ENCODE measurements at places on chromosomes 3 and 15.

DNA sequence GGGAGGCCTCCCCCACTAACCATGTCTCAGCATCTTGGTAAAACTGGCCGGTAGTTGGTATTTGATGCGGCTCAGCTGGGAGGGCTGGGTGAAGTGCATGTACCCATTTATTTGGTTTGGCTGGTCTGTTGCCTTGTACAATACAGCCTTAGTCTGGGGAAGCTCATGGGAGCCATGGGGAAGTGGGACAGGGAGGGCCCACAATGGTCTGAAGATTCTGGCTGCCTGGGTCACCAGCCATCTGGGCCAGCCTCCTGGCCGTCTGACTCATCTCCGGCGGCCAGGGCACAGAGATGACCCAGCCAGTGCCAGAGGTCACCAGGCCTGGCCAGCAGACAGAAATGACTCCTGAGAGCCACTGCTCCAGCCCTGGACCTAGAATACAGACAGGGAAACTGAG, 51.6 kb upstream of the SMAD6 start:
- no peak for DNase-seq

- DNase-seq = no peak
These were observed 220.9 kb downstream of the AGBL1 start for GRCh38 chr15:86300390-86301125.

GRCh38 chr3:162538906-162539305, 1042.3 kb downstream of the OTOL1 start:
- DNase-seq = no peak

GRCh38 chr15:48823706-48824105, 12.8 kb upstream of the CEP152 start:
- DNase-seq = no peak

GRCh38 chr15:67166280-67167009, 88.0 kb downstream of the AAGAB start:
- no peak for DNase-seq

GRCh38 chr3:27575499-27575898, 91.3 kb upstream of the SLC4A7 start:
- DNase-seq = no peak

- DNase-seq = peak; percentile 52
These were observed 846 bp upstream of the POLG start for GRCh38 chr15:89335298-89336041.

GRCh38 chr15:31012455-31012854, 21.0 kb upstream of the MTMR10 start:
- DNase-seq = no peak

DNA sequence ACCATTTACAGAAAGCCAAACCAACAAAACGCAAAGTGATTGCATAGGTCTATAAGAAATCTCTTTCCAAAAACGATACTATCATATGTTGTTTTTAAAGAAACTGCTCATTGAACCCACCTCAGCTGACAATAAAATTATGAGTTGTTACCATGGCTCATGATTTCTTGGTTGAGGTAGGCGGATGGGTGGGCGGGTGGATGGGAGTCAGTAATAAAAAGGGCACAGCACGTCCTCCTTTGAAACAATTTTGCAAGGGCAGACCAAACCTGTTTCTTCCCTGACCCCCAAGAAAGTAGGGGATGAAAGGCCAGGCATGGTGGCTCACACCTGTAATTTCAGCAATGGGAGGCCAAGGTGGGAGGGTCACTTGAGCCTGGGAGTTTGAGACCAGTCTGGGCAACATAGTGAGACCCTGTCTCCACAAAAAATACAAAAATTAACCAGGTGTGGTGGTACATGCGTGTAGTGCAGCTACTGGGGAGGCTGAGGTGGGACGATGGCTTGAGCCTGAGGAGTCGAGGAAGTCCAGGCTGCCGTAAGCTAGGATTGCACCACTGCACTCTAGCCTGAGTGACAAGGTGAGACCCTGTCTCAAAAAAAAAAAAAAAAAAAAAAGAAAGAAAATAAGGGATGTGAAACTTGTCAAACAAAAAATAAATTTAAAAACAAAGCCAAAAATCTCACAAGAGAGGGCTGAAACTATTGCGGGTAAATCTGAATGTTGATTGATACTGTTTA, 2.1 kb downstream of the ABHD10 start:
- DNase-seq = no peak

DNA sequence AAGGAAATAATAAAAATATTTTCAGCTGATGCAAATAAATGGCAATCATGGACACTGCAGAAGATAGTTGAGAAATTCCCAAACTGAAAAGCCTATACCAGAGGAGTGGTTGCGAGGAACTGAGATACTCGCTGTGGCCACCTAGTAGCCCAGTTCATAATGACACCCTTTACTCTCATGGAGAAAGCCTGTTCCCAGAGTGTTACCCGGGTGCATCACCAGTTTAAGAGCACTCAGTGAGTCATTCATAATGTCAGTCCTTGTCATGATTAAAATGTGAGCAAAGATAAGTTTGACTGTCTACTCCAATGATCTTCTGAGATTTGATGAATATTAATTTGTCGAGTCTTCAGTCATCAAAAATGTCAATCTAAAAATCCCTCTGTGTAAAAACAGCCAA, 138.4 kb upstream of the LRRC3B start:
- no peak for DNase-seq

DNA sequence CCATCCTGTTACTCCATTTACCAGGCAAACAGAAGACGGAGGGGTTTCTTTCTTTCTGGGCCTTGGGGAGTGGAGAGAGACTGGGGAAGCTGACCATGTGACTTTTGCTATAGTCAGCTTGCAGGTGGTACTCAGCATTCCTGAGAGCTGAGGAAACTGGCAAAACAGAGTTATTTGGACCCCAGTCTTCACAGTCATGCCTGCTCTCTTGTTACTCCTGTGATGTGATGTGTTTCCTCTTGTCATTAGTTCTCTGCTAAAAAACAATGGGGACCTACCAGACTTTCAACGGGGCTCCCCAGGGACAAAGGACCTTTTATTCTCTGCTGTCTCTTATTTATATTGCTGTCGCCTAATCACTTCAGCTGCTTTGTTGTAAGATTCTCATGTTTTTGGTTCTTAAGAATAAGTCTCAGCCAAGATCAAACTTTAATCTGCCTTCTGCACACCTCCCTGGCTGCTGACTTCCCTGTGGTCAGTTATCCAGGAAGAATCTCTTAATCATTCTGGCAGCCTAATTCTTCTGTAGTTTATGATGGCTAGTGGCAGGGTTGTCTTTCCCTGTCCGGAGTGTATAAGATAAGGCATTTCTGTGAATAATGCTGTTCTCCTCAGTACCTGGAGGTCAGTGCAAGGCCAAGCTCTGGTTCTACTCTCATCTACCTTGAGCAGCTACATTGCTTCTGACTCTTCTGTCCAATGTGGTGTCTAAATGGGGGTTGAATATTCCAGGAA, 8.8 kb downstream of the STARD9 start:
- DNase-seq = no peak

- no peak for DNase-seq
These were observed 353.6 kb downstream of the SHQ1 start for GRCh38 chr3:72494626-72495025.

DNA sequence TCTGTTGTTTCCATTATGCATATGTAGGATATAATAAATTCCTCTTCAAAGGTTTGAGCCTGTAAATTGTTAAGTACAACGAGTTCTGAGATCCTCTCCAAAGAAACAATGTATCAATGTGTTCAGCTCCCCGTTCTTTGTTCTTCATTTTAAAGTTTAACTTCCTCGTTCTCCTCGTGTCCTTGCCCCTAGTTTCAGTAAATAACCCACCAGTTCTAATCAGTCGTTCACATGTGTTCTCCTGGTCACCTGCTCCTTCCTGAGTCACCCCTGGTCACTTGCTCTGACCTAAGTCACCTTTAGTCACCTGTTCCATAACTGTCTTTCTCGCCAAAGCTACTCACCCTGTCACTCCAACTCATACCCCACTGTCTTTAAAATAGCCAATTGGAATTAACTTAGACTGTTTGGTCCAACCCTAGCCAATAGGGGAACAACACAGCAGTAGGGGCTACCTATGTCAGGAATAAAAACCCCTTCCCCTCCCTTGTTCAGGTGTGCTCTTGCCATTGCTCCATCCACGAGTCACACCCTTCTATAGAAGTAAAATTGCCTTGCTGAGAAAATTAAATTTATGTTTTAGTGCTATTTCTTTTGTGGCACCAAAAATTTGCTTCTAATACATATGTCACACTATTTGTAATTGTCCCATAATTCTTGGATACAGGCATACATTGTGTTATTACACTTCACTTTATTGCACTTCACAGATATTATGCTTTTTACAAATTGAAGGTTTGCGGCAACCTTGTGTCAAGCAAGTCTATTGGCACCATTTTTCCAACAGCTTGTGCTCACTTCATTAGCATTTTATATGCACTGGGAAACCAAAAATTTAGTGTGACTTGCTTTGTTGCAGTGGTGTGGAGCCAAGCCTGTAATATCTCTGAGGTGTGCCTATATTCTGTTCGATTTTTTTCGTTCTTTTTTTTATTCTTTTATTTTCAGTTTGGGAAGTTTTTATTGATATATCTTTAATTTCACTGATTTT, 15.3 kb upstream of the MCF2L2 start:
- no peak for DNase-seq
